Stimulated activated CD8-positive, alpha-beta memory T cell treated with anti-CD3 and anti-CD28 coated beads, Interleukin-4, amount 100 ng/mL, for 48 hours (primary cell): ENCODE measurements at places on chromosomes 2 and 18.

GRCh38 chr2:176098366-176099158, 1.0 kb upstream of the HOXD12 start:
- DNase-seq, result no peak

- no peak for DNase-seq
Observed at GRCh38 chr2:104177179-104177578, 676.7 kb upstream of the POU3F3 start.

- DNase-seq, result no peak
Observed at GRCh38 chr18:750456-750855, 38.0 kb upstream of the ENOSF1 start.

DNA sequence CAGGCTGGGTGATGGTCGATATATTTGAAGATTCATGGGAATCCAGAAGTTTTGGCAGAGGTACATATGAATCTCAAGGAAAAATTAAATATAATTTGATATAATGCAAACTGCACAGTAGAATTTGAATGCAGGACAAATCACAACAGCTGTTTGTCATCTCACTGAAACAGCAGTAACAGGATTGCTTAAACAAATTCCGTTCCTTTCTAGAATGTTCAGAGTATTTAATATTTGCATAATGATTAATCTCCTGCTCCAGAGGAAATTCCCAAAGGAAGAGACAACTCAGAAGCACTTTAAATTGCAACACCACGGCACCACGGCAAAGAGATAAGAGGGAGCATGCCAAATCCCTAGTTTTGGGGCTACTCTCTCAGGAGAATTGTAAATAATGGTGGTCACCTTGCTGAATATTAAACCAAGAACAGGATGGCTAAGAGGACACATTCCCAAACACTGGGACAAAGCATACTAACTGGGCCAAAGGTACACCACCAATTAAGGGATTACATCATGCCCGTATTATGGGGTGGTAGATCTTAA, 67.8 kb upstream of the MAP4K3 start:
- DNase-seq, result no peak

DNA sequence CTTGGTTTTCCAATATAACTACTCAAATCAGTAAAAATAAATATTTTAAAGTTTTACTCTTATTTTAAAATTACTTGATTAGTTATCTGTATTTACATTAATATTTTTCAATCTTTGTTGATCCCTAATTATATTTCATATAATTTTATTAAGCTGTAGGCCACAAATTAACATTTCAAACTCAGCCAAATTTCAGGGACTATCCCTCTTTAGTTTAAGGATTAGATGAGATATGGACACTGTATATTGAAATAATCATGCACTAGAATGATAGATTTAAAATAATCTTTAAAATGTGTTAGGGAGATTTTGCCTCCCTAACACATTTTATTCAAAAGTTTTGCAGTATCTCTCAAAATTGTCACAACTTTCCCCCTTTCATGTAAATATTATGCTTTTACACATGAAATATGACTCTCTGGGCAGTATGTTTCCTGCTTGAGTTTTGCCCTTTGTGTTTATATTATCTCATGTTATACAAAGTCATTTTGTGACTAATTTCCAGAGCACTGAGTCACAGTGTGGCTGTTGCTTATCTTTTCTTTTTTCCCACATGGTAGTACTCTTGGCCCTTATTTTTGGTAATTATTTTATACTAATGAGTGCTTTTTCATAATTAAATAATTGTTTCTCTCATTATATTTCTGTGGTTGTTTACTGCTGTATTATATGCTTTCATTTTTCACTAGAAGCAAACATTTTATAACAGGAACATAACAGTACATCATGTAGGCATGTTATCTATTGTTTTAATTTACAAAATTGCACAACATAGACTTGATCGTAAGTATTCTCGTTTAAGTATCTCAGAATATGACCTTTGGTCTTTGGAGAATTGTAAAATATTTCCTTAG, 1.2 kb downstream of the TFPI start:
- DNase-seq, result no peak

- no peak for DNase-seq
Observed at GRCh38 chr2:36701391-36701795, 4.9 kb downstream of the VIT start.

GRCh38 chr2:206968134-206969086, 29.1 kb downstream of the CPO start:
- no peak for DNase-seq

DNA sequence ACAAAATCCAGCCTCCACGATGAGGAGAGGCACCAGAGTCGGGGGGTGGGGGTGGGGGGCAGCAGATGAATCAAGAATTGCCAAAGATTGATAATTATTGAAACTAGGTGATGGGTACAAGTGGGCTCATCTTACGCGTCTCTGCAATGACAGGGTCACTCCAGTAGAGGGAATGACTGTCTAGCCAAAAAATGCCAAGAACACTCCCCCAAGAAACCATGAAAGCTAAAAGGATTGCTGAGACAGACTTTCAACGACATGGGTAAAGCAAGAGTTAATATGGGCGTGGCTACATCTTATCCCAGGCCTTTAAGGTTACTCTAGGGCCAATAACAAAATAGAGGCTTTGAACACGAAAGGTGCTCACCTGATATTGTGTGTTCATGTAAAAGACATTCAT, 86.5 kb downstream of the STK39 start:
- no peak for DNase-seq

DNA sequence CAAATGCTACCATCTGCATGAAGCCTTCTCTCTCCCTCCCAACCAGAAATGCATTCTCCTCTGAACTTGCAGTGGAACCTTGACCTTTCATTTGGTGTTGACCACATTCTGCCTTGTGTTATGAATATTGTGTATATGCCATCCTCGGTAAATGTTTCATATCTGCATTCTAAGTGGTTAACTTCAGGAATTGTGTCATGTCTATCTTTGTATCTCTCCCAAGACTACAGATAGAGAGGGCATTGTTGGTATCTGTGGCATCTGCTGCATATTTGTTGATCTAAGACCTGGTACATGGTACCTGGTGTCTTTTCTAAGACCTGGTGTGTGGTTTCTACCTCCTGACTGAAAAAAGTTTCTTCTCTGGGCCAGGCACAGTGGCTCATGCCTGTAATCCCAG, 34.0 kb downstream of the CASP10 start:
- DNase-seq, result no peak

- DNase-seq, result peak; percentile 31
Observed at GRCh38 chr18:45802814-45803492, 22.5 kb upstream of the SIGLEC15 start.

GRCh38 chr2:15560140-15560987, 770 bp downstream of the NBAS start:
- peak; percentile 31 for DNase-seq

GRCh38 chr2:188292348-188293239, 920 bp downstream of the GULP1 start:
- DNase-seq, result no peak

DNA sequence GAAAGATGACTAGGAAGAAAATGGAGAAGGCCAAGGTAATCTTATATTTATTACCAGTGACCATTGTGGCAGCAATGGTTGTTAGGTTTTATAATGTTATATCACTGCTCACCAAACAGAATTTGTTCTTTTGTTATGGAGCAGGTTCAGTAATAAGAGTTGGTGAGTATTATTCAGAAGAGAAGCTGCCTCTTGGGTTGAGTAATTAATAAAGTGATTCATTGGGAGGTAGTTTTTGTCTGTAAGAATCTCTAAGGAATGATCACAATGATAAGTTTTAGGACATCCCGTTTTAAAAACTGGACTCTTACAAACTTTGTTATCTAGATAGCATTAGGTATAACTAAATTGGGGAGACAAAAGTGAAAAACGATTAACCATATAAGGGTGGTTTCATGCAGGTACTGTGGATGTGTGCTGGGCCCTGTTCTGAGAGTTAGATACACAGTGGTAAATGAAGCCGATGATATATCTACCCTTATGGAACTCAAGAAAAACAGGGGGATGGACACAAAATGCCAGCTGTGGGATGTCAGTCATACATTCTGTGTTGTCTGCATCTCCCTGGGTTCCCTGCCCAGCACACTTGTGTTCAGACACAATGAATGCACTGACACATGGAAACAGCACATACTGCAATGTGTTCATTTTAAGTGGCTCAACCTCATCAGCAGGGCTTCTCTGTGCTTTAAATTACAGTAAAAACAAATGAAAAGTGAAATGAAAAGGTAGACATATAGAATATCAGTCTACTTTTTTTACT, 7.5 kb downstream of the MAP4K4 start:
- peak; percentile 30 for DNase-seq

DNA sequence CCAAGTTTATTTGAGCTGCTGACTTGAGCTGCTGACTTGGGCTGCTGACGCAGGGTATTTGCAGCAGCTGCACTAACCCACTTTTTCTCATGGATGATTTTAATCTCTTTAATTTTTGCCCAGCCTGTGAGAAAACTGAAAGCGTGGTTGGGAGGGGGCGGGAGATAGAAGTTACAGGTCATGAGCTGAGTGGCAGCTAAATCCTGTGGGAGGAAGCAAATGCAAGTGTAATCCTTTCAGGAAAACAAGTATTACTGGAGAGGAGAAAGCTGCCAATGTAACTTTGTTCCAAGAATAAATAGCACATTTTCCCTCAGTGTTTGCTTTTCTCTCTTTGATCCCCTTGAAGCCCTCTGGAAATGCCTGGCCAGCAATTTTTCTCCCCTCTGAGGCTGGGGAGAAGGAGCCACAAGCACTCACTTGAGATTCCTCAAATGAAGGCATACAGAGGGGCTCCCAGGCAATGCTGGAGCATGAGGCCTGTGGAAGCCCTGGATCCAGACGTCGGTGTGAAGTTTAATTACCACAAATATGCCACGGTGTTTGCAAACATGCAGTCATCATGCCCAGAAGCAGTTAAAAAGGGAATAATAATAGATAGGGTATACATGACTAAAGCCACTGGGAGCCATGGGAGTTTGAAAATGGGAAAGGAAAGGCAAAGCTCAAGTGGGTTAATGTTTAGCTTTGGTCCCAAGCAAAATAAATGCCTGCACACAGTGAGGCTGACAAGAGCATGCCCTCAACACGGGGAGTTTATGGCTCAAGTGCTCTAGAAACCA, 10.4 kb upstream of the EVA1A start:
- no peak for DNase-seq

DNA sequence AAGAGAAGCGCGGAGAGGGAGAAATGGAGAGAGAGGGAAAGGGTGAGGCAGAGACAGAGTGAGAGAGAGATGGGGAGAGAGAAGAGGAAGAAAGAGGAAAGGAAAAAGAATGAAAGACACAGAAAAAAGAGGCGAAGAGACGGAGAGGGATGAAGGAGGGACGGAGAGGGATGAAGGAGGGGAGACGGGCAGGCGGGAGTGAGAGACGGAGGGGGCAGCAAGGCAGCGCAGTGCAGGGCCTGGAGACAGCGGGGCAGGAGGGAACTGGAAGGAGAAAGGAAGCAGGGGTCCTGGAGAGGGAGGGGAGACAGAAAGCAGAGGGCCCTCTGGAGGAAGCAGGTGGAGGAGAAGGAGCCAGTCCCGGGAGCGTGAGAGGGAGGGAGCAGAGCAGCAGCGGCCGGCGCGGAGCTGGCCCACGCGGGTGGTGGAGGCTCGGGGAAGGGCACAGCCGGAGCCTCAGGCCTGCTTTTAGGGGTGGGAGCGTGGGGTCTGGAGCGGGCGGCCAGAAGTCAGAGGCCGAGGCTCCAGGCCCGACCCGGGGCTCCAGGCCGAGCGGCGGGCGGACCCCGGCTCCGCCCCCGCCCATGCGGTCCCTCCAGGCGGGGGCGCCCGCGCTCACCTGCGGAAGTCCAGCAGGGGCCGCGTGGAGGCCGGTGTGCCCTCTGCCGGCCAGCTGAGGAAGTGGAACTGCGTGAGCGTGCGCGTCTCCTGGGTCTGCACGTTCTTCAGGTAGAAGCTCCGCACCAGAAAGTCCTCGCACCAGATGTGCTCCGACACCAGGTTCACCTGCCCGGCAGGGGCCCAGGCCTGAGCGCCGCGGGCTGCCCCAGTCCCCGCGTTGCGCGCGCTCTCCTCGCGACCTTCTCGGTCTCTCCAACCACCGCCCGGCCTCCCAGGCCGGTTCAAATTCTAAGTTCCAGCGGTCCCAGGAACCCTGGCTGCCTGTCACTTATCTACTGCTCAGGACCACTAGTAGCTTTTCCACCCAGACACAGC, 14.5 kb downstream of the PTPRN start:
- peak; percentile 91 for DNase-seq

DNA sequence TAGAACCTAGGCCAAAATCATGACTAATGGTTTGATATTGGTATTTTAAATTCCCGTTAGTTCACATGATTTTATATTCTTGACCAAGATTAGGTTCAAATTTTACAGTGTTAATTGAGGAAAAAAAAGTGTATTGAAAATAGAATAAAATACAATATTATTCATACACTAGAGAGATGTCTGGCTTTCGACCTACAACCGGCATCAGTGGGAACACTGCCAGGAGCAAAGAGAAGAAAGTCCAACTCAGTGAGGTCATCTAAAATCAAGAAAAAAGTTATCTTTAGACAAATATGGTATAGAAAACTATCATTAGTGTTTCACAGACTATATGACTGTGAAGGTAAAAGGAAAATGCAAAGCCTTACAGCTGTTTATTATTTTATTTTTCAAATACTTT, 81.5 kb downstream of the PIGN start:
- no peak for DNase-seq

GRCh38 chr2:178197791-178198190, 3.5 kb downstream of the OSBPL6 start:
- no peak for DNase-seq

DNA sequence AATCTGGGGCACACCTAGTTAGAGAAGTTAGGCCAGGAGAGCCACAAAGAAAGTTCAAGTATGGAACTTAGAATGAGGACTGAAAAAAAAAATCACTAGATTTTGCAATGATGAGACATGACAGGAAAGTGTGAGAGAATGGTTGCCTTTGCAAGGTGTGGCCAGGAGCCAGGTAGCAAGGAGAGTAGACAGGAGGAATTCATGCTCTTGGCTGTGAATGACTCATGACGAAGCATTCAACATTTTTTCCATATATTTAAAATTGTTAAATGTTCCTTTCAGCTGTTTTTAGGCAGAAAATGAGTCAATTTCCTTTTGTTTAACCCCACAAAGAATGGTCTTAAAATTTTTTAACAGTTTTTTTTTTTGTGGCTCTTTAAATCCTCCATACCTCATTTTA, 636.9 kb downstream of the PLCL1 start:
- no peak for DNase-seq

- DNase-seq, result no peak
Observed at GRCh38 chr2:31505111-31505510, 75.6 kb downstream of the SRD5A2 start.

GRCh38 chr2:20035955-20036666, 15.3 kb downstream of the LAPTM4A start:
- DNase-seq, result no peak
